Pons (tissue), 1 donor: ENCODE measurements at places on chromosomes 2 and 18.

DNA sequence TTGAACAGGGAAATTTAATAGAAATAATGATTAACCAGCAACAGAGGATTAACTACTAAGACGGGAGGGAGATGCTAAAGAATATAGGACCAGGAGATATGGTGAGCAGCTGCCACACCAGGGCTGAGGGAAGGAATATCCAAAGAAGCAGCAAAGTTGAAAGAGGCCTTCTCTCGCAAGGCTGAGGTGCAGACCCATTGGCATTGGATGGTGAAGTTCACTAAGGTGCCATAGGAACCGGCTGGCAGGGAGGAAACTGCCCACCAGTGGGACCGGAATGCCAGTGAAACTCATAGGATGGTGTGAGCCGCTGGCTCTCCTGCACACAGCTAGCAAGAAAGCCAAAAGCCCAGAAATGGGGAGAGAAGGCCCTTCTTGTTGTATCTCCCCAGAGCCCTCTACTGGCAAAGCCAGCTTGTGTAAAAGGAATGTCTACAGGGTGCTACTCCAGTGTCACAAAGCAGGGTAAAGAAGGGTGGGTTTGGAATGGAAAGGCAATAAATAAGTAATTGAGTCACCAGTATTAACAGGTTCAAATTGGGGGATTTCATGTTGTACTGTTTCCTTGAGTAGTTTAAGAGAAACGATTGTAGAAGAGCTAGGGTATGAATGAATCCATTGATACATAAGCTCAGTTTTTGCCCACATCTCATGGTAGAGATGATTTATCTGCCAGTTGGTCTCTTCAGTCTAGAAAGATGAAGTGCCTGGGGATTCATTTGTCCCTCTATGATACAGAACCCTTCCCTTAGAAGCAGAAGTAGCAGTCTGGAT lies 36.0 kb downstream of the FARP2 start:
- DNase-seq = peak; percentile 87

DNA sequence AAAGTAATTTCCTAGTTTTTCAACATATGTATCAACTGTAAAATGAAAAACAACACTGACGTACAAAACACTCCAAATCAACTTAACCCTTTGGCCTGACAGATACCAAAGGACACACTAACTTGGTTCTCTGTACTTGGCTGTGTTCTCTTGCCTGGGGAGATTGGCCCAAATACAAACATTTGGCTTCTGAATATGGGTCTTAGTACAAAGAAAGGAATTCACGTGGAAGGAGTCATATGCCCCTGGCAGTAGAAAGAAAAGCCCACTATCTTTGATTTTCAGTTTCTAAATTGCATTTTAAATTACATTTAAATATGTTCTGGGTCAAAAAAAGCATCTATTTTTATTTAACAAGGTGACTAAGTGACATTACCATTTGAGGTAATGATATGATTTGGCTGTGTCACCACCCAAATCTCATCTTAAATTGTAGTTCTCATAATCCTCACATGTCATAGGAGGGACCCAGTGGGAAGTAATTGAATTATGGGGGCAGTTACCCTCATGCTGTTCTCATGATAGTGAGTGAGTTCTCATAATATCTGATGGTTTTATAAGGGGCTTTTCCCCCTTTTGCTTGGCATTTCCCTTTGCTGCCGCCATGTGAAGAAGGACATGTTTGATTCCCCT lies 153.6 kb upstream of the CCDC195 start:
- peak; percentile 32 for DNase-seq

GRCh38 chr2:113791697-113792590 lies 35.5 kb upstream of the SLC35F5 start:
- DNase-seq = no peak

- no peak for DNase-seq
Observed at GRCh38 chr2:189624648-189625355, 36.5 kb upstream of the ASNSD1 start.

GRCh38 chr2:196059491-196059960 lies 9.1 kb downstream of the DNAH7 start:
- no peak for DNase-seq

DNA sequence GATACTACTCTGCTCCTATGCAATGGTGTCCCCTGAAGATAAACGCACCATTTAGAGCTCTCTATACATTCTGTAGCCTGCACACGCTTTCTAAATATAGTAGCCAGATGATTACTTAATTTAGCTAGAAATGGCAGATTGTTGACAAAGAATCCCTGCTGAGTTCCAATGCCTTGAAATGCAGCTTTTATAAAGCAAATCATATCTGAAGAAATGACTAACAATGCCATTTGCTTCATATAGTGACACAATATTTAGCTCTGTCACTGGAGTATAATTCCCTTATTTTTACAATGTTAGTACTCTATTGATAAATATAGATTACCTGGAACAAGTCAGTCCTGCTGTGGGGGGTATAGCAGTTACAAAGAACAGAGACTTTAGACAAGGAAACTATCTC lies 166.2 kb downstream of the CDCA7 start:
- no peak for DNase-seq

DNA sequence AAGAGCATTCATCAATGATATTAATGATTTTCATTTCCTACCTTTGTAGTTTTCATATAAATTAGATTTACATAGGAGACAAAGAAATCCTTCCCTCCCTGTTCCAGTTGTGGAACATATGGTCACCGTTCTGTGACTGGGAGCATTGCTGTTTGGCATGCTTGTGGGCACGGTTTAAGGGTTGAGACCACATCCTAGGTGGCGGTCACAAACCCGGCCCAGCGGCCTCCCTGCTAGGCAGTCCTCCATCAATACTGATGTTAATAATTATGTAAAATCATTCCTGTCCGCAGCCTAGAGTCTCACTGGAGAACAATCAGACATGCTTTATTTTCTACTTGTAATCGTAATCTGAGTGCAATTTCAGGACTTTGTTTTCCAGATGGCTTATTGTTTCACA lies 117.9 kb downstream of the AGAP1 start:
- DNase-seq = no peak

- no peak for DNase-seq
Observed at GRCh38 chr18:50590593-50590992, 30.7 kb downstream of the MAPK4 start.
